ENCODE measurements at places on chromosomes 4 and X.

- no peak for DNase-seq
Observed at GRCh38 chrX:10892621-10893225, 218.4 kb upstream of the HCCS start.

- no peak for DNase-seq
Observed at GRCh38 chr4:142883040-142883832, 37.1 kb upstream of the INPP4B start.

DNA sequence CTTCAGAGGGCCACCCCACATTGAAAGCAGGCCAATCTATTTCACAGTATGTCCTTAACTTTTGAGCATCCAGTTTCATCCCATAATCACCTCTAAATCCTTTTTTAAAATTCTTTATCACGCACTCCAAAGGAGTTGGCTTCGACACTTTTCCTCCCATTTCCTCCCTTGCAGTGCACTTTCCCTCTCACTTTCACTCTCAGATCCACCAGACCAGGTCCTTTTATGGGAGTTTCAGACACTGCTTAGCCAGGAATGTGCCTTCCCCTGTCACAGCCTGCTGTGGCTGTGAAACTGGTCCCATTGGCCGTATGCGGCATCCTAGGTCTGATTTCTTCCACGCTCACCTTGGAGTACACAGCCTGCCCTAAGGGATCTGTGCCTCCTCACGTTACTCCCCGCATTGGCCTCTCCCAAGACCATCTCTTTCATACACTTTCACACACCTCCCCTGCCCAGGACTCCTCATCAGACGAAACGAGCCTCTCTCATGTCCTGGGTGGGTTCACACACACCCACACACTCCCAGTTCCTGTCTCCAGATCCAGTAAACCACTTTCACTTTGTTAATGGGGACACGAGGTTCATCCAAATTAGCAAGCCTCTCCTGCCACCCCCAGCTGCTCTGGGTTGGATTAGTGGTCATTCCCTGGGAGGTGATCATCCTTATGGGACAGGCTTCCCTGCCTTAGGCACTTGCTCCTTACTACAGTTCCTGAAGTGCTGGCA, 10.0 kb upstream of the RHOXF2B start:
- no peak for DNase-seq

- peak; percentile 17 for DNase-seq
Observed at GRCh38 chrX:54807524-54808108, at the start of gene MAGED2. TSS of gene MAGED2 (plus strand) at chrX:54807745. CDS start at chrX:54809332, 1,587 bp downstream.

DNA sequence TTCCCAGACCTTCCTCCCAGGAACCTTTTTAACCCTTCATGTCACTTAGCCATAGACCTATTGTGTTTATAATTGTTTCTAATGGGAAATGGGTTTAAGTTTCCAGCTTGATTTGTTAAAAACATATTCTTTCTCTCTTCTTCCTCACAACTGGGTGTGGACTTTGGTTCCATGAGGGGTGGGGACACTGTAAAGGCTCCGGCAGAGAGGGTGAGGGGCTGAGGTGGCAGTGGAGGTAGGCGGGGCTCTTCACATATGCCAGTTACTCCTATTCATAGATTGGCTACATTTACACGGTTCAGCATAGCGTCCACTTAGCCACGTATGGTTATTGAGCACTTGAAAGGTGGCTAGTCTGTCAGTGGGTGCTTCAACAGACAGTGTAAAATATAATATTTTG, 7.8 kb downstream of the INTS6L start:
- DNase-seq, result no peak

DNA sequence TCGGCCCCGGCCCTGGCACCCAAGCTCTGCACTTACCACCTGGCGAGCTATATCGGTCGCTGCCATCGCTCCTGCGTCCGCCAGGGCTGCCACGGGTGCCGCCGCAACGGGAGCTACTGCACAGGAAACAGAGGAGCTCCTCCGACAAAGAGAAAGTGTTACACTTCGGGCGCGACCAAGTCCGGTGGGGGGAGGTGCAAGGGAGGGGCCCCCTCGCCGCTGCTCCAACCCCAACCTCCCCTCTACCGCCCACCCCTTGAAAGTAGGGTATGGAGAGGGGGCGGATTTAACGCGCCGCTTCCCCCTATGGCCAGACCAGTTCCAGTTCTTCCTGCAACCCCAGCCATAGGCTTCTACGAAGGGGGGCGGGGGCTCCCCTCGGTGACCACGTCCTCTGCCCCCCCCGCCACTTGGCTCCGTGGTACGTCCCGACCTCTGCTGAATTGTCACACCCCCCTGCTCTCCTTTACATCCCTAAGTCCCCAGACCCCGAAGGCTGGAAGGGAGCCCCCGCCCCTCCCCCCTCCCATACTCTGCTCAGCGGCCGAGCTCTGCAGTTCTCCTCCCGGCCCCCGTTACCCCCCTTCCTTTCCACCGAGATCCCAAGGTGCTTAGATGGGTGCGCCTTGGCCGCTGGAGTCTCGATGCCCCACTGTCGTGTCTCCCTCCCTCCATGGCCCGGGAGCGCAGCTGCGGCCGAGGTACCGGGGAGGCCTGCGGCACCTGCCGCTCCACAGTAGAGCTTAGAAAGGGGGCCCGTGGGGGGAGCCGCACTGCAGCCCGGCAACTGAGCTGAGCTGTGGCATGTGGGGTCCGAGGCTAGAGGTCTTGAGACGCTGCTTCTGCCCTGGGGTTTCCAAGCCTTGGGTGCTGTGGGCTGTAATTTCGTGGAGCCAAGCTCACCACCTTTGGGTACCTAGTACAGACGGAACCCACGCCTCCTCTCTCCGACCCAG, at the start of gene SEPTIN6:
Gene SEPTIN6, minus strand, starts transcription at position 129 of the 956 bp plus-strand sequence. Its CDS starts 63 bp downstream, at position 66.
- DNase-seq, result peak; percentile 40

GRCh38 chr4:22921936-22922335, 229.2 kb downstream of the GBA3 start:
- no peak for DNase-seq

DNA sequence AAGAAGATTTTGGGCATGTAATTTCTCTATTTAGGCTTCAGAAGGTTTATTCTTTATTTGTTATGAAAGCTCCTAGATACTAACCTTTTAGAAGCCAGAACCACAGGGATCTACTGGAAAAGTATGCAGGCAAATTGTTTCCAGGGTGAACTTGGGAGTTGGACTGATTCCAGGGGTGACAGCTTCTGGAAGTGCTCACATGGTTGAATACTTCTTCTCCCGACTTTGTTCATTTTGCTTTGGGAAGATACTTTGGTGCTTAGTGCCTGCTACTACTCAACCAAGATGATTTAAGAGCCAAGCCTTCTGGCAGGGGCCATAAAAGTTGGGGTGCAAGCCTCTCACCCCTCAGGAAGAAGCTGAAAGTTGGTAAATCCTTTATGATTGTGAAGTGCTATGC, 445.6 kb downstream of the ACTRT1 start:
- no peak for DNase-seq

DNA sequence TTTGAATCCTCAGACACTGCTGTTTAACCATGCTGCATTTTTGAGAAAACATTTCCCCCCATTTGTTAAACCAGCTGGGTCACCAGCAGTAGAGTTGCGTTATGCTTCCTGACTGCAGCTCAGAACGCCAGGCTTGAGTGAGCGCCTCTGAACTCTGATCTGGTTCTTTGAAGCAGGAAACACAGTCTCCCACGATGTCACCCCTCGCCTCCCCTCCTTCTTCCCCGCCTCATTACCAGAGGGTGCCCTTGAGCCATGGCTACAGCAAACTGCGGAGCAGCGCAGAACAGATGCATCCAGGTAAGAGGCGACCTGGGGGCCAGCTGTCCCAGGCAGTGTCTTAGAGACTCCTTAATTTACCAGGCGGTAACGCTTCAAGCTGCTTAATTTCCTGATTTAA, 78.4 kb downstream of the REPS2 start:
- no peak for DNase-seq

GRCh38 chrX:49845701-49846403, 16.7 kb downstream of the PAGE4 start:
- DNase-seq, result no peak

GRCh38 chrX:73932522-73932921, 369.5 kb downstream of the CHIC1 start:
- no peak for DNase-seq
